NCI-H2029 treated with DMSO at 0.1 percent for 48 hours (cell line): ENCODE measurements at places on chromosomes 1 and 21.

DNA sequence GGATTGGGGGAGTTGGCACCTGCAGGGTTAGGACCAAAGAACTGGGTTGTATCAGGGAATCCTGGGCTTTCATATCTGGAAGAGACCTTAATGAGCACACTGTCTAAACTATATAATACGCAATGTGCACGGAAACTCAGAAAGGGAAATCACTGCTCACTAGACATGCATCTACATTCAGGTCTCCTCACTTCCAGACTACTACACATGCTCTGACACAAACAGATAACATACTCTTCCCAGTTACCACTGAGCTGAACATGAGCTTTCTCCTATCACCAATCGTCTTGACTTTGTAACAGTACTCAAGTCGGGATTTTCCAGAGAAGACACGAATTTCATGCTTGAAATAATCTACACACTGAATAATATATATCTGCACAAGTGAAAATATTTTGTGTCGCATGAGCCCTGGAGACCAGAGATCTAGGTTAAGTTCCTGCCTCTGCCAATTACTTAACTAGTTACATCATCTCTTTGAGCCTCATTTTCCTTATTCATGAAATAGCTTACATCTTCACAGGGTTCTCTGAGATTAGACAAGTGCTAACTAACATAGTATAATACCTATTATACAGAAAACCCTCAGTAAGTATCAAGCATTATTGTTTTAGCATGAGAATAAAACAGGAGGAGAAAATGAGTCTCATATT is 101.1 kb downstream of the JAK1 start:
- DNase-seq, result no peak

DNA sequence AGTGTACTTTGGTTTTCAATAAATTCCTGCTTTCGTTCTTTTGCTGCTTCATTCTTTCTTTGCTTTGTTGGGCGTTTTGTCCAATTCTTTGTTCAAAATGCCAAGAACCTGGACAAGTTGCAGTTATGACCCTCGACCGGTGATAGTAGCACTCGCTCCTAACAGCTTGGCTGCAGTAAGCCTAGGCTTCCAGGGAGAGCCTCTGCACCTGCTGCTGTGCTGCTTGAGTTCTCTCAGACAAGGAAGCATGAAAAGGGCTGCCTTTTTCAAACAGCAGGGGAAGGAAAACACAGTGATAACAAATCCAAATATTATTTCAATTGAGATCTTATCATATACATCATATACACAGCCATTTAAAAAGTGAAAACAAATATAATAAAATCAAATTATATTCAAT is 12.8 kb upstream of the RIPK4 start:
- peak; percentile 60 for DNase-seq

DNA sequence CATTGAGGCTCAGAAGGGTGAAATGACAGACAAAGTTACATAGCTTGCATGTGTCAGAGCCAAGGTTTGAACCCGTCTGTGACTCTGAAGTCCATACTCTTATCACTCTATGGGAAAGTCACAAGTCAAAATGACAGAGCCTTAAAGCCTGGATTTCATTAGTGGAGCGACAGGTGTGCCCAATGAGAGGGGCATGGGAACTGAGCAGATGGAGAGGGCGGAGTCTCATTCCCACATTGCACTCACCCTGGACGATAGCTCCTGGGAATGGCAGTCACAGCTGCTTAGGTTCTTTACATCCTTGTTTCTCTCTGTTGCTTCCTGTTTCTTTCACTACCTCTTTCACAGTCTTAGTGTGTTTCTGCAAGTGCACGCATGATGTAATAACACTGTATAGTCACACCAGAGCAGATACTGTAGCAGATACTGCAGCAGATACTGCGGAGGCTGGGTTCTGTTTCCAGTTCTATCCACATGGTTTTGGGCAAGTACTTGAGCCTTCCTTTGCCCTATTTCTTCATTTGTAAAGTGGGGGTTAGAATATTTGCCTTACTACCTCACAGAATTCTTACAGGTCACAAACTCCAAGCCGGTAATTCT is 127.2 kb downstream of the ZSCAN20 start:
- no peak for DNase-seq

DNA sequence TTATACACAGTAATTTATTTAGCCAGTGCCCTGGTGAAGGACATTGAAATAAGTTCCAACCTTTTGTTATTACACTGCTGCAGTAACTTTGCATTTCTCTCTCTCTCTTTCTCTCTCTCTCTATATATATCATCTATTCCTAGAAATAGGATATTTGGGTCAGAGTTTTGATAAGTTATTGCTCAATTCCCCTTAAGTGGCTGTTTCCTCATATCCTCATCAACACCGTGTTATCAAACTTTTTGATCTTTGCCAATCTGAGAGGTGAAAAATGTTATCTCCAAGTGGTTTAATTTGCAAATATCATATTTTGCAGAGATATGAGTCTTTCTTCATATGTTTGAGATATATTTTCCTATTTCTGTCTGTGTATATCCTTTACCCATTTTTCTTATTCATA is 1.6 kb upstream of the SRSF4 start:
- DNase-seq, result no peak

- no peak for DNase-seq
Measured at GRCh38 chr1:117587499-117588356, 18.1 kb upstream of the TENT5C start.

DNA sequence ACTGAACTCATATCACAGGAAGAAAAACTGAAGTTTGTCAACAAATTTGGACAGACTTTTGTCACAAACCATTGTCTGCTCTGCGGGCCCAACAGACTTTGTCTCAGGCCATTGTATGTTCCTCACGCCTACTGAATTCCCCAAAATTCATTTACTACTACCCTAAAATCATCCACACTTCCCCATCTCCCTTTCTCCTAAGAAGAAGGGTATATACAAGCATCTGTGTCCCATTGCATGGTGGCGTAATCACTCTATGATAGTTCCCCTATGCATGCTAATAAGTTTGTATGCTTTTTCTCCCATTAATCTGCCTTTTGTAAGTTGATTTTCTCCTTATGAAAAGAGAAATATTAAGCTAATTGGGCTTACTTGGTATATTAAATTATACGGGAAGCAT is 54.9 kb upstream of the ATF3 start:
- DNase-seq, result no peak

GRCh38 chr1:246002725-246003441 is 504.2 kb downstream of the SMYD3 start:
- DNase-seq, result peak; percentile 61

GRCh38 chr1:37923551-37923889 is 23.3 kb downstream of the INPP5B start:
- DNase-seq, result no peak

- no peak for DNase-seq
Measured at GRCh38 chr1:195981448-195982139, 626.6 kb downstream of the KCNT2 start.

- DNase-seq, result no peak
Measured at GRCh38 chr1:179298952-179299351, 5.4 kb downstream of the SOAT1 start.

DNA sequence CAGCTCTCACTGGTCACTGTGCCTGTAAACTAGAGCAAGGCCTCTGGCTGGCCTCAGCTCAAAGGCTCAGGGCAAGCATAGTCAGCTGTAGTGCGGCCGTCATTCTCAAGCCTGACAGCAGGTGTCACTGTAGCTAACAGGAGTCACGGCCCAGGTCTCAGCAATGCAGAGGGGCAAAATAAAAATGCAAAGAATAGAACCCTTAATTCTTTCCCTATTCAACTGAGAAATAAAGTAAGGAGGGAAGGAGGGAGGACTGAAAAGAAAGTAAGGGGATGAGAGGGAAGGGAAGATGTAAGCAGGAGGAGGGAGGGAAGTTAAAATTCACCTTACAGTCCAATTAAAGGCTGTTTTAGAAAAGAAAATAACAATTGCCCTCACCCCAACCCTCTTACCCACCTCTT is 106.1 kb downstream of the KIAA0319L start:
- DNase-seq, result peak; percentile 18

DNA sequence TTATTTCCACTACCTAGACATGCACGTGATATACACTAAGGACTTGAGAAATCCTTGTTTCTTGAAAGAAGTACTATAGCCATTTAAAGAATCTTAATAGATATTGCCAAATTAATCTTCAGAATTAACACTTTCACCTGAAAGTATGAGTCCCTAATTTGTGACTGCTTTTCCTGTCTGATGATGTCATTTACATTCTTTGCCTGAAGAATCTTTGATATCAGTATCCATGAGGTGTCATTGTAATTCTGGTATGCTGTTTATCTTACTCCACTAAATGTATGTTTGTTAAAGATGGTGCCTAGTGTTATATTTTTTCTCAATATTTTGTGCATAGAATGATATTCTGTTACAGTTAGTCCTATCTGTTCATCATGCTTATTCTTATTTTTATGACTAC is 48.5 kb upstream of the RC3H1 start:
- DNase-seq, result no peak

GRCh38 chr1:230074270-230074669 is 7.2 kb downstream of the GALNT2 start:
- DNase-seq, result no peak

GRCh38 chr1:74629283-74629682 is 44.3 kb downstream of the ERICH3 start:
- DNase-seq, result no peak

DNA sequence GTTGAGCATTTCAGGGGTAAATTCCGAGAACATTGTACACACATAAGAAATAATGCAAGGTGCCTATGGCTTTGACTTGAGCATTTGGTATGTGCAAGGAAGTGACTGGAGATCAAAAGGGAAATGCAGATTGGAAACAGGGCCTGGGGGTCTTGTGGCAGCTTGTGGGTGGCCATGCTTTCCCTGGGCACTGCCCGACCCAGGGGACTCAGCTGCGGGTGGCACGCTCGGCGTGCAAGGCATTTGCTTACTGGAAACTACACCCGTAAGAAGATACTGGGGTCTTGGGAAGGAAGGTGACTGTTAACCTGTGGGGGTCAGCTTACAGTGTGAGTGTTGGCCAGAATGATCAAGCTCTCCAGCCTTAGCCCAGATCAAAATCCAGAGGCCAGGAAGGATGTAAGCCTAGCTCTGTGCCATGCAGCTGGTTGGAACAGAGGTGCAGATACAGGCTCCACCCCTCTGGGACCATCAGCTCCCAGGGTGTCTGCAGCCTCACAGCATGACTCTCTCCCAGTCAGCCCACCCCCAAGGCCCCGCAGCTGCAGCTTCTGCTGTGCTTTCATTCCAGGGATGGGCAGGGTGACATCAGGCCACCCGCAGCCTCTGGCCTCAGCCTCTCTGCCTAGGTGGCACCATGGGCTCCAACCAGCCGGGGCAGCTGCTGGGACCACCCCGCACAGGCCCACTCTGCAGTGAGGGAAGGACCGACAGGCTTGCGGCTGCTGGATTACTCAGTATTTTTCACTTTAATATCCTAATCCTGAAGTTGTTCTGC is 55.1 kb downstream of the KIF26B start:
- no peak for DNase-seq

- DNase-seq, result peak; percentile 65
Measured at GRCh38 chr1:205977402-205978014, 25.7 kb downstream of the RAB7B start.

DNA sequence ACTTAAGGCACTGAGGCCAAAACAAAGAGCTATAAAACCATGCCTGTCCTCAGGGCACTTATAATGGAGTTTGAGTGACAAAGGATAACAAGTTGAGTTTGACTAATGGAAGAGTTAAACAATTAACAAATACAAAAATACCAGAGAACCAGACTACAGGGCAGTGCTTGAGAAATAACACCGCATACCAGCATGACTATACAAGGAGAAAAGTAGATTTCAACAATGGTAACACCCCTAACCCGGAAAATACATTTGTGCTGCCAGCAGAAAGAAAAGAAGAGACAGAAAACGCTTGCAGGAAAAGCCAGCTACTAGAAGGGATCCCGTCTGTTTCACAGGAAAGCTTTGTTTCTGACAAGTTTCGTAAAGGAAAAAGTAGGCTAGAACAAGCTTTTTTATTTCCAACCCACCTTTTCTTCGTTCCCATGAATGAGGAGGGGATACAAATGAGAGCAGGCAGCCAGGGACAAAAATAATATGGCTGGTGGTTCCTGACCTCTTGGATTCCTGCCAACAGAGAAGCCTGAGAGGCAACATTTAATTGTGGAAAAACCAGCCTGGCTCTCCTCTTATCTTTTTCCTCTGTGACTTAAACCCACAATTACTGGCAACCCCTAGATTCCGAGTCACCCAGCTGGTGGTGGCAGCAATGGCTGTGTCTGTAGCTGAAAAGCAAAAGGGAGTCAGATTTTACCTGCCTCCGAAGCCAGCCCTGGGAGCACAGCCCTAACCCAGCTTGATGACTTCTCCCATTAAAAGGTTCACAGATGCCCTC is 56.5 kb downstream of the WLS start:
- DNase-seq, result peak; percentile 87

- DNase-seq, result no peak
Measured at GRCh38 chr1:171877701-171878100, 36.4 kb downstream of the DNM3 start.

DNA sequence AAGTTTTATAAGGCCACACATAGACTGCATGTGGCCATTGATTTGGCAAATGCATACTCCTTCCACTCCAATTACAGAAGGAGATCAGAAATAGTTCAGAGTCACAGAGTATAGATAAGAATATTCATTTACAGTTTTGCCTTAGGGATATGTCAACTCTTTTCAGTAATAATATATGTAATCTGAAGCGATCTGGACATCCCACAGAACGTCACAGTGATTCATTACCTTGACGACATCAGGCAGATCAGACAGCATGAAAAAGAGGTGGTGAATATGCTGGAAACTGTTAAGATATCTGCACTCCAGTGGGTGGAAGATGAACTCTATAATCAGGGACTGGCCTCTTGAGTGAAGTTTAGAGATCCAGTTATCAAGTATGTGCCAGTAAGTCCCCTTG is 240.4 kb downstream of the DPYD start:
- DNase-seq, result no peak

DNA sequence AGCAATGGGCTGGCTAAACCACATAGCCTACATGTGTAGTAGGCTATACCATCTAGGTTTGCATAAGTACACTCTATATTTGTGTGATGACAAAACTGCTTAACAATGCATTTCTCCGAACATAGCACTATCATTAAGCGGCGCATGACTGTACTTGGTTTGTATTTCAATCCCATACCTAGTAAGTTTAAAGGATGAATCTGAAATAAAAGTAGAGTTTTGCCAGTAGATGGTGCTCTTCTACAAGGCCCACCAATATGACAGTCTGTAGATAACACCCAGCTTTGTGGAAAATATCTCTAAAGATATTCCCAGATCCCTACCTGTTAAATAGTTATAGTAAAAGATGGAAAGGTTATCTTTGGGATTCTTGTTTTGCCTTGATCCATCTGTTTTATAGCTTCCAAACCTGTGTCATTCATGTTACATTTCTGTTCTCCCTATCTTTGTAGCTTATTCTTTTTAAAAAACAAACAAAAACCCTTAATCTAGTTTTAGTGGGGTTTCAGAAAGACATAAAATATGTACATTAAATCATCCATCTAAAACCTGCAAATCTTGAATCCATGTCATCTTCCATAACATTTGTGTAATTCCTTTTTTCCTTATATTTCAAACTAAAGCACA is 33.9 kb upstream of the ASPM start:
- DNase-seq, result peak; percentile 19

GRCh38 chr1:232982238-232982944 is 32.0 kb downstream of the NTPCR start:
- DNase-seq, result no peak

- no peak for DNase-seq
Measured at GRCh38 chr1:20051218-20051829, 18.7 kb upstream of the PLA2G5 start.
